Heart left ventricle (tissue), 16 donors: ENCODE measurements at places on chromosomes 16 and 17.

GRCh38 chr16:5321930-5322329 lies 224.3 kb upstream of the EEF2KMT start:
- no peaks in the 10 kb centered on the region for H3K4me1 ChIP-seq
- DNase-seq = no peak
- no peak overlapping the region for H3K4me3 ChIP-seq
- H3K36me3 ChIP-seq = no peaks in the 10 kb centered on the region

DNA sequence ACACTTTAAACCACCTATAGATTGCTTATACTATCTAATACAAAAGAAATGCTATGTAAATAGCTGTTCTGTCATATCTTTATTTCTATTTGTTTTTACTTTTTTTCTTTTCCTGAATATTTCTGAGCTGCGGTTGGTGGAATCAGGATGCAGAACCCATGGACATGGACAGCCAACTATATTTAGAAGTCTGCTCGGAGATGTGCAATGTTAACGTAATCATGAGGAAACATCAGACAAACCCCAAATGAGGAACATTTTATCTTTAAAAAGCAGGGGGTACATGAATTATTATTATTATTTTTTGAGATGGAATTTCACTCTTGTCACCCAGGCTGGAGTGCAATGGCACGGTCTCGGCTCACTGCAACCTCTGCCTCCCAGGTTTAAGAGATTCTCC lies 31.4 kb upstream of the GHDC start:
- no peaks in the 10 kb centered on the region for H3K27me3 ChIP-seq
- H3K4me3 ChIP-seq = no peak overlapping the region
- no peaks in the 10 kb centered on the region for H3K4me1 ChIP-seq
- no peak for DNase-seq
- H3K27ac ChIP-seq = no peak overlapping the region

GRCh38 chr16:57621521-57622271 lies 6.7 kb upstream of the ADGRG1 start:
- no peak overlapping the region for H3K27ac ChIP-seq
- H3K4me1 ChIP-seq = no peaks in the 10 kb centered on the region
- no peak overlapping the region for H3K4me3 ChIP-seq
- no peaks in the 10 kb centered on the region for H3K36me3 ChIP-seq
- DNase-seq = no peak

DNA sequence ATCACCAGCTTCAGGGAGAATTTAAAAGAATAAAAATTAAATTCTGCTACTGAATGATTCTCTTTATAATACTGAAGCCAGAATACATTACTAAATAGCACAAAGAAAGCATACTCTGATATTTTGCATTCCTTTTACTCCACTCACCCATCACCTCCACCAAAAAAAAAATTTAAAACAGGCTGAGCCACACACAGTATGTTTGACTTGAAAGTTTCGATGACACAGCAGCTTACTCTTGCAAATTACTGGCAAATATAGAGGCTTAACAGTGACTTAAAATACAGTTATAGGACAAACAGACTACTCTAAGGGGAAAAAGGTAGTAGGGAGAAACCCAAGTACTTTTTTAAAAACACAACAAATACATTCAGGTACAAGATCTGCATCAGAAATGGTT lies 39.2 kb downstream of the GPATCH8 start:
- H3K4me1 ChIP-seq = peaks cover 5% of the 10 kb centered on the region
- DNase-seq = no peak
- H3K36me3 ChIP-seq = peaks cover 33% of the 10 kb centered on the region
- H3K4me3 ChIP-seq = no peak overlapping the region

GRCh38 chr16:72224260-72224768 lies 52.4 kb upstream of the PMFBP1 start:
- no peaks in the 10 kb centered on the region for H3K4me1 ChIP-seq
- DNase-seq = no peak
- peaks cover 1% of the 10 kb centered on the region for H3K27me3 ChIP-seq
- H3K36me3 ChIP-seq = no peaks in the 10 kb centered on the region
- no peak overlapping the region for H3K27ac ChIP-seq
- H3K4me3 ChIP-seq = no peak overlapping the region

- H3K27ac ChIP-seq = no peak overlapping the region
- no peaks in the 10 kb centered on the region for H3K27me3 ChIP-seq
- H3K36me3 ChIP-seq = no peaks in the 10 kb centered on the region
- DNase-seq = no peak
- H3K4me1 ChIP-seq = peaks cover 16% of the 10 kb centered on the region
- H3K4me3 ChIP-seq = no peak overlapping the region
Observed at GRCh38 chr16:57612494-57612893, 15.9 kb upstream of the ADGRG1 start.

- no peak overlapping the region for H3K27ac ChIP-seq
- H3K27me3 ChIP-seq = no peaks in the 10 kb centered on the region
- no peak overlapping the region for H3K4me3 ChIP-seq
- no peak for DNase-seq
- peaks cover 6% of the 10 kb centered on the region for H3K36me3 ChIP-seq
- H3K4me1 ChIP-seq = peaks cover 16% of the 10 kb centered on the region
Observed at GRCh38 chr16:30397776-30398660, 2.8 kb downstream of the ZNF48 start.

GRCh38 chr16:84836967-84837366 lies 17.2 kb downstream of the CRISPLD2 start:
- no peak overlapping the region for H3K4me3 ChIP-seq
- H3K27me3 ChIP-seq = peaks cover 12% of the 10 kb centered on the region
- H3K36me3 ChIP-seq = peaks cover 5% of the 10 kb centered on the region
- no peak for DNase-seq

DNA sequence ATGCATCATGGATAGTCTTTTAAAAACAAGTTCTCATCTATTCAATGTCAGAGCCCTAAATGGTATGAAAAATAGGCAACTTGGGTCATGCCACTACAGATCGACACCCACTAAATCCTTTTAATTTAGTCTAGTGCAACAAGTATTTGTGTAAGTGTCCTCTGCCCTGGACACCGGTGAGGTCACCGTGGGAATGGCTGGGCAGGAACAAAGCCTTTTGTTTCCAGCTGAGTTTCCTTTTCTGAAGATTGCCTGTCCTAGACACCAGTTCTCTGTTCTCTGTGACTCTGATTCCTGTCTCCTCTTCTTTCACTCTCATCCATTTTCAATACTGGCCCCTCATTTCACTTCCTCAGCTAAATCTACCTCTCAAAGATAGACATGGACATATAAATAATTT lies 446.5 kb downstream of the MAF start:
- H3K27me3 ChIP-seq = no peaks in the 10 kb centered on the region
- DNase-seq = no peak
- H3K36me3 ChIP-seq = no peaks in the 10 kb centered on the region
- H3K27ac ChIP-seq = no peak overlapping the region
- no peak overlapping the region for H3K4me3 ChIP-seq

DNA sequence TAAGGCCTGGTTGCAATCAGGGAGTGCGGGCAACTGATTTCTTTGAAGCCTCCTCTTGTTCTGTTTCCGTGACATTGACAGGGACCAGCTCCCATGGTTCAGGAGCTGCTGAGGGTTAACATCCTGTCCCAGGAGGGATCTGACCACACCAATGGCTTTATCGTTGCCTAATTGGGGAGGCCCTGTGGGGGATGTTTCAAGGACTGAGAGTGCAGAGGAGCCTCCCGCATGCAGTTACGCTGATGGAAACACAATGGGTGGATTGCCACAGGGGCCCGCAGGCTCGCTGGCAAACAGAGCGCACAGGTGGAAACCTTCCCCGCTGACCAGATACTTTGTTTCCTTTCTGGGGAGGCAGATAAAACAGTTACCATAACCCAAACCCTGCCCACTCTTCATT lies 23.8 kb upstream of the ABCC1 start:
- H3K36me3 ChIP-seq = no peaks in the 10 kb centered on the region
- H3K27me3 ChIP-seq = no peaks in the 10 kb centered on the region
- no peak overlapping the region for H3K27ac ChIP-seq
- H3K4me3 ChIP-seq = no peak overlapping the region

GRCh38 chr17:7835814-7836595 lies 2.0 kb downstream of the KDM6B start:
- peak overlapping the region; percentile 86 for H3K4me3 ChIP-seq
- H3K36me3 ChIP-seq = peaks cover 11% of the 10 kb centered on the region
- H3K4me1 ChIP-seq = peaks cover 42% of the 10 kb centered on the region
- H3K27ac ChIP-seq = peak overlapping the region; percentile 98
- no peaks in the 10 kb centered on the region for H3K27me3 ChIP-seq

GRCh38 chr16:66720766-66721165 lies 24.2 kb upstream of the CMTM4 start:
- H3K4me3 ChIP-seq = no peak overlapping the region
- no peak for DNase-seq
- H3K36me3 ChIP-seq = peaks cover 76% of the 10 kb centered on the region
- no peaks in the 10 kb centered on the region for H3K27me3 ChIP-seq

GRCh38 chr17:5413682-5414081 lies 5.8 kb downstream of the NUP88 start:
- DNase-seq = no peak
- peaks cover 8% of the 10 kb centered on the region for H3K4me1 ChIP-seq
- peaks cover 88% of the 10 kb centered on the region for H3K36me3 ChIP-seq
- no peaks in the 10 kb centered on the region for H3K27me3 ChIP-seq
- H3K27ac ChIP-seq = no peak overlapping the region
- H3K4me3 ChIP-seq = no peak overlapping the region

DNA sequence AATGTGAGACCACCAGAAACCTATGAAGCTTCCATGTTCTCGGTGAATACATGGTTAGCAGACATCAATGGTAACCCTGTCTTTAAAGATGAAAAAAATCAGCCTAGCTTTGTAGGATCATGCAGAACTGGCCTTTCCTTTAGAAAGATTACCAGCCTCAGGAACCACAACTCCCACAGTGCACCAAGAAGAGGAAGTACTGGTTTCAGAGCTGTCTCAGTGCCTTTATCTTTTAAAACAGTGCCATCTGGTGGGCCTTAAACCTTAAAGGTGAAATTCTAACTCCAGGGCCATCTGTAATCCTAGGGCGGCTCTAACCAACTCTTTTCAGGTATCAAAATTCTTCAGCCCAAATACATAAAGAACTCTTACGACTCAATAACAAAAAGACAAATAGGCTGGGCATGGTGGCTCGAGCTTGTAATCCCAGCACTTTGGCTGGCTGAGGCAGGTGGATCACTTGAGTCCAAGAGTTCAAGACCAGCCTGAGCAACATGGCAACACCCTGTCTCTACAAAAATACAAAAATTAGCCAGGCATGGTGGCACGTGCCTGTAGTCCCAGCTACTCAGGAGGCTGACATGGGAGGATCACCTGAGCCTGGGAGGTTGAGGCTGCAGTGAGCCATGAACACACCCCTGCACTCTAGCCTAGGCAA lies 5.4 kb downstream of the ATPAF2 start:
- H3K27ac ChIP-seq = no peak overlapping the region
- no peaks in the 10 kb centered on the region for H3K27me3 ChIP-seq
- no peak overlapping the region for H3K4me3 ChIP-seq
- no peaks in the 10 kb centered on the region for H3K36me3 ChIP-seq
- DNase-seq = peak; percentile 70

GRCh38 chr16:68411086-68411485 lies 37.2 kb downstream of the SMPD3 start:
- H3K36me3 ChIP-seq = no peaks in the 10 kb centered on the region
- DNase-seq = no peak
- H3K27me3 ChIP-seq = no peaks in the 10 kb centered on the region

DNA sequence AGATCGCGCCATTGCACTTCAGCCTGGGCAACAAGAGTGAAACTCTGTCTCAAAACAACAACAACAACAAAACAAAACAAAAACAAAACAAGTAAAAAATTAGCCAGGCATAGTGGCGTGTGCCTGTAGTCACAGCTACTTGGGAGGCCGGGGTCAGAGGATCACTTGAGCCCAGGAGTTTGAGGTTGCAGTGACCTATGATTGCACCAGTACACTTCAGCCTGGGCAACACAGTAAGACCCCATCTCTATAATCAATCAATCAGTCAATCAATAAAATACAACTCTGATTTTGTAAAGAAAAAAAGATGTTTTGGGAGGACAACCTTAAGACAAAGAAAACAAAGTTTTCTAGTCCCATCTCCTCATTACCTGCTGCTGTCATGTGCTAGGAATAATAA lies 51.9 kb downstream of the MARCHF10 start:
- no peaks in the 10 kb centered on the region for H3K4me1 ChIP-seq
- no peak overlapping the region for H3K4me3 ChIP-seq

DNA sequence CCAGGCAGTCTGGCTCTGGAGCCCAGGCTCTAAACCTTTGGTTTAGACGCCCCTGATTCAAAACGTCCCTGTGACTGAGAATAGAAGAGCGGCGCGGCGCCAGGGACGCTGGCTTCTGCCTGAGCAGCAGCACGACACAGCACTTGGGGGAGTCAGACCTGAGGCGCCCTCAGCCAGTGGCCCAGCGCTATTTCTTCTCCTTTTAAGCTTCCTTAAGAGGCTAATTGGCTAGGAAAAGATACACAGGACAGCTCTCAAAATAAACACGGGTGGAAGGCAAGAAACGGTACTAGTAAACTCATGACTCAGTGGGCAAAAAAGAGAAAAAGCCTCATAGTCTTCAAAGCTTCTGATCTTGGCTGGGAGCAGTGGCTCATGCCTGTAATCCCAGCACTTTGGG lies 34.9 kb downstream of the GTF3C1 start:
- peaks cover 29% of the 10 kb centered on the region for H3K4me1 ChIP-seq
- DNase-seq = peak; percentile 79
- peak overlapping the region; percentile 68 for H3K27ac ChIP-seq
- H3K4me3 ChIP-seq = no peak overlapping the region

- peaks cover 16% of the 10 kb centered on the region for H3K27me3 ChIP-seq
- H3K4me1 ChIP-seq = peaks cover 12% of the 10 kb centered on the region
Observed at GRCh38 chr16:88538366-88539060, 31.7 kb upstream of the ZC3H18 start.

DNA sequence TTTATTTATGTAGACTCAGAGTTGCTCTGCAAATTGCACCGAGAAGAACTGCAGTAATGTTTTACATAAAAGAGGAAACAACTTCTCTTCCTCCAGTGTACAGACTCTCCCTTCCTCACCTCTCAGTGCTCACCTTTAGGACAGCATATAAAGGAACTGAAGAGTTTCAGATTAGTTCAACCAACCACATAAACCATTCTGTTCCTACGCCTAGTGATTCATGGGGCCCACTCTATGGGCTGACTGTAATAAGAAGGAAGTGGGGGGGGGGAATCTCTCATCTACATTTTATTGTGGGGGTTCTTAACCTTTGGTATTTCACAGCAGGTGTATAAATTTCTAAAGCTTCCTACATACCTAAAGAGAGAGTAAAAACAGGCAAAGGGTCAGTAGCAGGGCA lies 18.3 kb downstream of the ZSWIM7 start:
- no peaks in the 10 kb centered on the region for H3K27me3 ChIP-seq
- no peak overlapping the region for H3K4me3 ChIP-seq
- no peak overlapping the region for H3K27ac ChIP-seq
- peaks cover 14% of the 10 kb centered on the region for H3K36me3 ChIP-seq
- DNase-seq = no peak
- no peaks in the 10 kb centered on the region for H3K4me1 ChIP-seq

GRCh38 chr17:57537524-57538410 lies 207.3 kb downstream of the CCDC182 start:
- H3K36me3 ChIP-seq = no peaks in the 10 kb centered on the region
- no peaks in the 10 kb centered on the region for H3K27me3 ChIP-seq
- H3K27ac ChIP-seq = peak overlapping the region; percentile 45

- peak; percentile 23 for DNase-seq
- H3K4me3 ChIP-seq = no peak overlapping the region
- H3K27me3 ChIP-seq = no peaks in the 10 kb centered on the region
Observed at GRCh38 chr16:11398851-11399250, 53.6 kb downstream of the RMI2 start.
